ENCODE measurements at places on chromosomes 16 and 17.
A peak's percentile ranks its signal among the peaks of the same experiment; 100 is the strongest.

DNA sequence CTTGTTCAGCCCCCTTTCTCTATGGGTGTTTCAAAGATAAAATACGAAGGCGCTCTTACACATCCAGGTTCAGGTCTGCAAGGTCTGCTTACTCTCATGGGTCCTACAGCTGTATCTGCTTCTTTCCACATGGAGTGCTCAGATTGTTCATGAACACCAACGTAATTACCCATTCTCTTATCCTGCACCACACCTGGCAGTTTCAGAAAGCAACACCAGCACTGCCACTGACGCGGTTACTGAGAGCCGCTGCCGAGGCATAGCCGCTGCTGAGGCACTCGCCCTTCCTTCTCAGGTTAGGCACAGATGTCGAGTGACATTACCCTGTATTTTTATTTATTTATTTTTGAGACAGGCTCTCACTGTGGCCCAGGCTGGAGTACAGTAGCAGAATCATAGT is 147.1 kb downstream of the RPTOR start:
- DNase-seq = no peak

DNA sequence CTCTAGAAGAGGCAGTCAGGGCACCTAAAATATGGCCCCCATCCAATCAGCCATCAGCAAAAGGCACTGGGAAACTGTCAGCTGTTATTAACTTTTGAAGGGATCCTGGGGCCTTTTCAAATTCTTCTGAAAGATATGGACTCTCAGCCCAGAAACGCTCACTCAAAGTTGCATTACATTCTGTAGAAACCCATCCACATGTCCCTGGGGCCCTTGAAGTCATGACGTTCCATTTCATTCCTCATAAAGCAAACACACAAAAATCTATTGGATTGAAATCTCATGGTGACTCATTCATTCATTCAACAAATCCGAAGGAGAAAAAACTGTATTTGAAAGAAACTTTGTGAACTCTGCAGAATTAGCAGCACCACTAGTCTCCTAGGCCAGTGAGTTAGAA is 215.3 kb downstream of the C16orf95 start:
- no peak for DNase-seq

- no peak for DNase-seq
Observed at GRCh38 chr16:85246473-85246872, 134.2 kb upstream of the CIBAR2 start.

- DNase-seq = no peak
Observed at GRCh38 chr17:27296428-27296979, 2.6 kb downstream of the WSB1 start.

DNA sequence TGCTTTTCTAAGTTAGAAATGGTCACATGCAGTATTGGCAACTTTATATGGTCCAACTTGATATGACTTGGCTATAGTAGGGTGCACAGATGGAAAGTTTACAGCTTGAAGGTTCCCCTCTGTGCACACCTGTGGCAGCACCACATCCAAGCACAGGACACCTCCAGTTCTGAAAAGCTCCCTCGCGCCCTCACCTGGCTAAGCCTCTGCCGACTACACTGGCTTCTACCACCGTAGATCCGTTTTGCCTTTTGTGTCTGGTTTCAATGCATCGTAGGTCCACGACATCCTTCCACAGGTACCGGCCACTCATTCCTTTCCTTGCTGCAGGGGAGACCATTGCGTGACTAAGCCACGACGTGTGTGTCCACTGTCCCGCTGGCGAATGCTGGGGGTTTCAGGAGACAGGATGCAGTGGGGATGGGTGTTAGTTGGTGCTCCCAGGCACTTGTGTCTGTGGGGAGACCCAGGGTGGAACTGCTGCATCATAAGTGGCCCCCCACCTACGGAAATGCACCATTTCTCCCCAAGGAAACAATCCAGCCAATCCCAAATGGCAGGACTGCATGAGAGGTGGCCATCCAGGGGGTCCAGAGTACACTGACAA is 4.9 kb upstream of the RASD1 start:
- DNase-seq = no peak

DNA sequence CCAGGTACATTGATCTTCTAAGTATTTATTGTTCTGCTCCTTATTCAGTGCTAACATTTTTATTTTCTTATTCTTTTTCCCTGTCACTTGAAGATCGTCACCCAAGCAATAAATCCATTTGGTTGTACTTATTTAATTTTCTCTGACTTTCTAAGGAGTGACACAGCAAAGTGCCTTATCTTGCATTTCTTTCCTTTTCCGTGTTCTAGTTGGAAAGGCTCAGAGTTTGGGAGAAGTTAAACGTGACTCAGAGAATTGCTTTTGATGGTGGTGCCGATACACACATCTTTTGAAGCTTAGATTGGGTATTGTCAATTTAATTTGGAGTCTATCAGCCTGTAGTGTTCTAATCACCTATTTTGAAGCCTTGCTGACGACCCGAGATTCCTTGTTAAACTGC is 72.0 kb downstream of the PITPNC1 start:
- no peak for DNase-seq

DNA sequence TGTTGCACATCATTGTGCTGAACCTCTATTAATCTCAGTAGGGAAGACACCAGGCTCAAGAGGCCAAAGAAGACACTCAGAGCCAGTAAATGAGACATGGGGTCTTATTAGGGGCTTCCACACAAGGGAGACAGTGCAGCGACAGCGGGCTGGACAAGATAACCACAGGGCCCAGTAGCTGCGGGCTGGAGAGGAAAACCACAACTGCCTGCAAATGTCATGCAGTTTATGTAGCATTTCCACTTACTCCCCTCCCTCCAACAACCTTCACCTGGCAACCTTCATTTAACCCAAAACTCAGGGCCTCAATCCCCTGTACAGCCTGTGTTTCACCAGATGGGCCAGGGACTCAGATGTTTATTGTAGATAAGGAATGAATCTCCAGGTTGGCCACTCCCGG is 185.6 kb downstream of the UTP18 start:
- DNase-seq = no peak

- no peak for DNase-seq
Observed at GRCh38 chr16:8623634-8624033, 2.1 kb downstream of the METTL22 start.

DNA sequence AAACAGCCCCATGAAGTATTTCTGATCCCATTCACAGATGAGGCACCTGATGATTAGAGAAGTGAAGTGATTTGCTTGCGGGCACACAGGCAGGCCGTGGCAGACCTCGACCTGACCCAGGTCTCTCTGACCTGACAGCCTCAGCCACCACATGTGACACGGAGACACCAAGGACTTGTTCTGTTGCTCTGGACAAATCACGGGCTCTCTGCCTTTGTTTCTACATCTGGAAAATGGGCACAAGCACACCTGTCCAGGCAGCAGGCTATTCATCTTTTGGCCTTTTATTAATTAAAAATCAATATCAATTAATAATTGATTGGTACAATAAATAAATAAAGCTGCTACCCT is 3.4 kb downstream of the MAP3K14 start:
- DNase-seq = no peak

DNA sequence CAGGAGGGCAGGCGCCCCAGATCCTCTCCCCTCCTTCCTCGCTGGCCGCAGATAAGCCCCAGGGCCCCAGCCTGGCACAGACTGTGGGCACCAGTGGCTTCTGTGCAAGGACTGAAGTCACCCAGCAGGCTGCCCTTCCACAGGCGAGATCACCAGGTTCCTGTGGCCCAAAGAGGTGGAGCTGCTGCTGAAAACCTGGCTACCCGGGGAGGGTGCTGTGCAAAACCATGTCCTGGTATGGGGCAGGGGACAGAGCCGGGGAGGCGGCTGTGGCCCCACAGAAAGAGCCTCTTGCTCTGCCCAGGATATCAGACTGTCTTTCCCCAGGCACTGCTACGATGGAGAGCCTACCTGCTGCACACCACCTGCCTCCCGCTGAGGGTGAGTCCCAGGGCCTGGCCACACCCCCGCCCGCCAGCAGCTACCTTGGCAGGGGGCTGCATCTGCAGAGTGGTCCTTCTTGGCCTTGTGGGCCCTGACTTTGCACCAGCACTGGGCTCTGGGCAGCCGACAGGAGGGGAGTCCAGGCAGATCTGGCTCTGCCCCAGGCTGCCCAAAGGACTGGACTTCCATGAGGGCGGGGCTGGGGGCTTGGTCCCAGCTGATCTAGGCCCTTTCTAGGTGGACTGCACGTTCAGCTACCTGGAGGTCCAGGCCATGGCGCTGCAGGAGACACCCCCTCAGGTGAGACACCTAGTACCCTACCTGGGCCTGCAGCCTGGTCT is 615 bp downstream of the CARMIL2 start:
- peak; percentile 12 for DNase-seq

DNA sequence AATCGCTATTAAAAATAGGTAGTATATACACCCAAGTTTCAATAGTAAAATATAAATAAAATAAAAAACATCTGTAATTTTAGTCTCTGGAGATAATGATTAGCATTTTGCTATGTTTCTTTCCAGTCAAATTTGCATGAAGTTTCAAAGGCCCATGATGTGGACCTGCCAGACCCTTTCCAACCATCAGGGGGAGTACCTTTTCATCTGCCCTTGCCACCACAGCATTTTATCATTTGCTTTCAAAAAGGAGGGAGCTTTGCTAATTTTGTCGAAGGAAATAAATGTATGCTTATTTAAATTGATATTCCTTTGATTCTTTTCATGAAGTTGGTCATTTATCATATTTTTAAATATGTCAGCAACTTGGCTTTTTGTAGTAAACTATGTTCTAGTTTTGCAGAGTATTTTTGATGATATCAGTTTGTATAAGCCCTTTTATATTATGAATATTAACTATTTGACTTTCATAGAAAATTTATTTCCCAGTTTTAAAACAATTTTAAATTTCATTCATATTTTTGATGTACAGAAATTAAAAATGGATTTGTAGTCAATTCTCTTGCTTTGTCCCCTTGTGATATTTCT is 115.2 kb upstream of the NETO2 start:
- DNase-seq = peak; percentile 11

DNA sequence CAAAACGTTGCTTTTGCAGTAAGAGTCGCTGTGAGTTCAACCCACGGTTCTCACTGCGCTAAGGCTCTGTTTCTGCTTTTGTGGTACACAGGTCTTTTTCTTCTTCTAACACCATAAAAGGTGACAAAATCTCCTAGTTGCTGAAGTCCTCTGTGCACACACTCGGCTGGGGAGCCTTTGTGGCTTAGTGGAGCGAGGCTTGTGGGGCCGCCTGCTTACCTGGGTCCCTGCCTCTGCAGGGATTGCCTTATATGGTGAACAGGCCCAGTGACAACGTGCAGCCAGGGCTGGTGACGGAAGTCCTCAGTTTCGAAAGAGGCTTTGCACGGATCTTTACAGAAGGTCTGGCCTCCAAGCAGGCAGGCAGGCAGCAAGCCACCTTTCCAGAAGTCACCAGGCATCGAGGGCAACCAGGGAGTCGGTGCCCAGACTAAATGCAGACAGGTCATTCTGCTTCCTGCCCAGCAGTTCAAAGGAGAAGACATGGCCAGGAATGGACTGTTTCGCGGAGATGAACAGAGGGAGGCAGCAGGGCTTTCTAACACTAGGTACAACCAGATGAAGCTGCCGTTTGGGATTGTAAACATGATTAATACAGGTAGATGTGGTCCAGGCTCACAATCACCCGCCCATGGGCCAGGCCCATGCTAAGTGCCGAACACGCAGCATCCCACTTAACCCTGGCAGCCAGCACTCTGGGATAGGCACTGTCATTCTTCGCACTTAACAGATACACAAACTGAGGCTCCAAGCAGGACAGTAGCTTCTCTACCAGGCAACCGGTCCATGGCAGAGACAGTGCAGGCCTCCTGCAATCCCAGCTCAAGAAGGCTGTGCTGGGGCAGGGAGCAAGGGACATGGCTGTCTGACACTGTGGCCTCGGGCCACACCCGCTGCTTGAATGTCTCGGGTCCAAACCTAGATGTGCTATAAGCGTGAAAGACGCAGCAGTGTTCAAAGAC is 10.7 kb upstream of the MEAK7 start:
- peak; percentile 88 for DNase-seq

DNA sequence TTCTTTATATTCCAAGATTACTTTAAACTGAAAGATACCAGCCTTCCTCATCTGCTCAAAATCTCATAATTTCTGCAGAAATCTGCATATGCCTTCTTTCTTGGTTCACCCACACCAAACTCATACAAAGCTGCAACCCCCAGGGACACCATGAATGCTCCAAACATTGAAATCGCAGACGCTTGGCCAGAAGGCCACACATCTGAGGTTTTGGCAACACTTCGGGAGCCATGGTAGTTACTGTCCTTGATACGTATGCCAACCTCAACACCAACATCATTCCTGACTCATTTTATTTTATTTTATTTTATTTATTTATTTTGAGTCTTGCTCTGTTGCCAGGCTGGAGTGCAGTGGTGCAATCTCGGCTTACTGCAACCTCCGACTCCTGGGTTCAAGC is 11.8 kb downstream of the GSPT1 start:
- no peak for DNase-seq

DNA sequence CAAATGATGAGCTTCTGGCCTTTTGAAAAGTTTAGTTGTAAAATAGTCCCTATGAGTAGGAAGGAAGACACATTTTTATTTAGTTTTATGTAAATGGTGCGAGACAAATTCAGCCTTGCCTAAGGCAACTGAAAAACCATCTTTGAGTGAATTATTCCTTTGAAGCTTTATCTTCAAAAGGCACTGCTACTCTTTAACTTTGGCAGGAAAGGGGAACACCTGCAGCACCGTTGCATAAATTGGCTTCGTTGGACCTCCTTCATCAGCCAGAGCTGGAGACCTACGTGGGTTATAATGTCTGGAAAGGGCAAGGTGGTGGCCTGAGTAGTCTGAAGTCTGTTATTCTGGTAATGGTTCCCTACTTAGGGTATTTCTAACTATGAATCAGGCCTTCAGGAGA is 373.5 kb downstream of the KCNJ2 start:
- no peak for DNase-seq

DNA sequence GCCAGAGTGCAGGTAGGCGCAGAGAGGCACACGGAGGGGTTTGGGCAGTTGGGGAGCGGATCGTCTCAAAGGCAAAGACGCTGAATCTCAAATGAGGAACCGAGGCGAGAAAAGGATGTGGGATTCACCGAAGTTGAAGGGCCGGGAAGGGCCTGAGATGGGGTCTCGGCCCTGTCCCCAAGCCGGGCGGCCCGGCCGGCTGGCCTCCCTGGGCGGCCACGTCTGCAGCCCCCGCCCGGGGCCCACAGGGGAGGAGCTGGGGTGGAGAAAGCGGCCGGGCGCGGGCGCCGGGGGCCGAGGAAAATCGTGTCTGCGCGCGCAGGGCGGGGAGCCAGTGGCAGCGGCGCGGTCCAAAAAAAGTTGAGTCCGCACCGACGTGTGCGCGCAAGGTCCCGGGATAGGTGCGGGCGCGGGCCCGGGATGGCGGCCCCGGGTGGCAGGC is 458 bp downstream of the SLC12A4 start:
- DNase-seq = no peak

DNA sequence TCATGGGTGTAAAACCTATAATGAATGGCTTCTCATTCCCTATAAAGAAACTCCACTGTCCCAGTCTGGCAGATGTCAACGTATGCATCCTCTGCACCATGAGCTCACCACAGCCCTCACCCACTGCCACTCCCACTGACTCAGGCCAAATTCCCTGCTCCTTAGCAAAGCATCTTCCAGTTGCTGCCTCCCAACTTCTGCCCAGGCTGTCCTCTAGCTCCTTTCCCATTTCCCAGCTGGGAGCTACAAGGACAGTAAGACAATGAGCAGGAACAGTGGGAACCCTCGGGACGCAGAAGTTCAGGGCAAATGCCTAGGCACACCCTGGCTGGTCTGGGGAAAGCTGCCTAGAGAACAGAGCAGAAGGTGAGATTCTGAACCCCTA is 9.1 kb upstream of the THAP11 start:
- no peak for DNase-seq

Data from CD4-positive, alpha-beta T cell treated with Interleukin-4 for 4 hours (primary cell).